Activated naive CD8-positive, alpha-beta T cell treated with anti-CD3 and anti-CD28 coated beads, Interleukin-2, amount 50 U/mL, for 16 hours (primary cell): ENCODE measurements at places on chromosomes 5 and 9.

DNA sequence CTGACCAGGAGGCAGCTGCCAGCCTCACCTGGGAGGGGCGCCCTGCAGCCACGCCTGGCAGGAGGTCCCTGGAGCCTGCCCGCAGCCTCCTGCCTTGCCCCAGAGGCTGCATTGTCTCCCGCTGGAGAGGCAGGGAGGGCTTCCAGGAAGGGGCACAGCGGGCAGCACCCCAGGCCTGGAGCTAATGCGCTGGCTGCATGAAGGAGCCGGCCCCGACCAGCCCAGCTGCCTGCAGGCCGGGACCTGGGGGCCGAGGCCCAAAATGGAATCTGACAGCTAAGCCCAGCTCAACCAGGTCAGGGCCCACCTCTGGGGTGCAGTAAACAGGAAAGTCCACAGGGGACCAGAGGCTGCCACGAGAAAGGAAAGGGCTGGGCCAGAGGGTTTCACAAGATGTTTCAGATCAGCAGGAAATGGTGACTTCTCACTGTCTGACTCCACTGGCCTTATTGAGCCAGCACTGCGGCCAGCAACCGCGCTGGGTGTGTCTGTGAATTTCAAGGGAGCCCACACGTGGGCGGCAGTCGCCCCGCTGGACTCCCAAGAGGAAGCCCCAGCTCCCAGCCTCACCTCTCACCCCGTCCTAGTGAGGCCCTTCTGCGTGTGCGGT, 18.6 kb upstream of the NOTCH1 start:
- DNase-seq, result no peak

DNA sequence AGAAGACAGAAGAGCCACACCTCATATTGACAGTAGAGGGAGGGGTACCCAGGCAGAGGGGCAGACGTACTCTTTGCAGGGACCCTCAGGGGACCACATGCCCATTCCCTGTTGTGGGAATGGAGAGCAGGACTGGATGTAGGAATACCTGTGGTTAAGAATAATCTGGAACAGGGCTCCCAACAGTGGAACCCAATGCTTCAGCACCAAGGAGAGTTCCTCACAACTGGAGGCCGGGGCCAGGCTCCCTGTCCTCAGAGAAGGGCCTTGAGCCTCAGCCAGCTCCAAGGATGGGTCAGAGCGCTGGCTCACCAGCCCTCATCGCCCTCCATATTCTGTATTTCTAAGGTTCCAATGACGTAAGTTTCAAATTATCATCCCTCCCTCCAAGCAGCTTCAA, 7.4 kb upstream of the SHC3 start:
- DNase-seq, result no peak

DNA sequence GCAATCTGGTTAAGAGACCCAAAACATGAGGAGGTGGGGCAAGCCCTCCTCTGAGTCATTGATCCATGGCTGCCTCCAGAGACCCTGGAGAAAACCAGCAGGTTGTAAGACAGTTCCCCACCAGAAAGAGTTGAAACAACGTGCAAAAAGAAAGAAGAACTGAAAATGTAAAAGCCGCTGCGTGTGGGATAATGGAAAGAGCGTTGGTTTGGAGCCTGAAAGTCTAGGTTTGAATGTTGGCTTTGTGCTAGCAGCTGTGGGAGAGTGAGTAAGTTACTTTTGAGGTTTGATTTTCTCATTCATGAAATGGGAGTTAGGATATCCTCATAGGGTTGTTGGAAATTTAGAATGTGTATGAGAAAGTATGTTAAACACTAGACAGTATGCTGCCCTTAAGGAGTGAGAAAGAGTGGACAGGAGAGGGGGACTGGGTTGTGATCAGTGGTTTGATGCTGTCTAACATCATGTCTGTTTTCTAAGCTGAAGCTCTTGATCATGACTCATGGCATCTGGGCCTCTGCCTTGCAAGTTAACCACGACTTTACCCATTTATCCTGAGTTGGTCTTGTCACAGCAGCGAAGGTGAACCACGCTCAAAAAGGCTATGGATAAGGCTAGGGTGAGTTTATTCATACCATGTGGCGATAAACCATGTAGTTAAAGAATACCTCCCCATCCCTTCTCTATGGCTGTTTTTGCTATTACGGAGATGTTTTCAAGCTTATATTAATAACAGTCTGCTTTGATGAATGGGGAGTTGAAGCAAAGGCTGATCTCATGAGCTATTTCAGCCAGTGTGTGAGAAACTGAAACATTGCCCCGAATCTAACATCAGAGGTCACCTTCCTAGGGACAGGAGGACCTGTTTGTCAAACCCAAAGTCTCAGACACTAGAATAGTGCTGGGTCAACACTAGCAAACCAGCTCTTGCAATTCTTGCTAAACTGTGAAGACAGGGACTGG, 41.3 kb downstream of the ZNF366 start:
- DNase-seq, result no peak

- no peak for DNase-seq
These were observed 22.4 kb downstream of the ZBTB43 start for GRCh38 chr9:126827227-126827626.

DNA sequence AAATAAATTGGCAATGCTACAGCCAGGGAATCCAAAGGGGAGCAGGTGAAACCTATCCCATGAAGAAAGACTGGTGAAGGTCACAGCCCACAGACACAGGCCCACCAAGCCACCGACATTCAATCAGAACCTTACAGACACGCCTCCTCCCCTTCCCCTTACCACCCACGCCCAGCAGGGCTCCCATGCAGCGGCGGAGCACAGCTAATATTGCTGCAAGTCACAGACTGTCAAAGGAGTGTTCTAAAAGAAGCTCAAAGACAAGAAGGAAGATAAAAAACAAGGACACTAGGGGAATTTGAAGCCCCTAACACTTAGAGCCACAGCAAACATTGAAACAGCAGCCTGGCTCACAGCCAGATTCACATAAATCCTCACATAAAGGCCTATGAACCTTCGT, 91.2 kb downstream of the MED10 start:
- no peak for DNase-seq

- no peak for DNase-seq
These were observed 37.4 kb downstream of the KIF2A start for GRCh38 chr5:62343428-62343827.

DNA sequence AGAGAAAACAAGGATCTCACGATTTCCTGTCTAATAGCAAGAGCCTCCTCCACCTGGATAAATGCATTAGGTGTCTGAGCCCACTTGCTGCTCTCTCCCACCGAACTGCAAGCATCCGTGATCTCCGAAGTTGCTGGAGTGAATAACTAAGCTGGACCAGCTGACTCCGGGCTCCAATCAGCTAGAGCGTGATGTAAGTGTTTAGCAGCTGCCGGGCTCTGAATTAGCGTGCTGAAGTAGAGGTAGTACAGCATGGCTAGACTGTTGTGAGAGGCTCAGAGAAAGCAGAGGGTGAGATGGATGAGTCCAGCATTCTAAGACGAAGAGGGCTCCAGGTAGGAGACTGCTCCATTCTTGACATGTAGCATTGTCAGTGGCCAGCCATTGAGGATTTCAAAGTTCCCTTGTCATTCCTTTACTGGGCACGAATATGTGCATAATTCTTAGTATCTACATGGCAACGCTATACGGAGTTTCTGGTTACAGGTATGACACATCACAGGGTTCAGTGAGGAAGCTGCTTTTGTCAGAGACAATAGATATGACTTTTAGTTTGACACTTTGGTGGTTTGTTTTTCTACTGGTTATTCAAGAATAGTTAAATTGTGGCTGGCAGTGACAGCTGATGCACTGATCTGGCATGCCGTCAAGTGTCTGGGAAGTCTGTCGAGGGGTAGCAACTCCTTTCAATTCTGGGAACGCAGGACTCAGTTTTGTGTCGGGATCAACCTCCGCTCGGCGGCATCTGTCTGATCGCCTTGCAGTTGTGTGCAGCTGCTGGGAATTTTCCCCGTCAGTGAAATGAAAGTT, 232.6 kb downstream of the MAST4 start:
- peak; percentile 6 for DNase-seq

DNA sequence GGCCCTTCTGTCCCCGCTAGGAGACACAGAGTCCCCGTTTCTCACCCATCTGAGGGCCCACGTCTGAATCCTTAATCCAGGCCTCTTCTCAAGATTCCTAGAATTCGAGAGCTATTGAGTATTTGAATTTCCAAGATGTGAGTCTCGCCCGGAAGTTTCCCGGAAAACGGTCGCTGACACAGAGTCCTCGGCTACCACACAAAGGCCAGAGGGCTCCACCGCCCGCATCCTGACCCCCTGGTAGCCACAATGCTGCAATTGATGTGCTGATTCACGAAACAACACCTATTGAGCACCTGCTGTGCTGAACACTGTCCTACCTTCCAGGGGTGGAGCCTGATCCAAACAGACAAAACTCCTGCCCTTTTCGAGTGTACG, 670 bp upstream of the FBP1 start:
- no peak for DNase-seq

DNA sequence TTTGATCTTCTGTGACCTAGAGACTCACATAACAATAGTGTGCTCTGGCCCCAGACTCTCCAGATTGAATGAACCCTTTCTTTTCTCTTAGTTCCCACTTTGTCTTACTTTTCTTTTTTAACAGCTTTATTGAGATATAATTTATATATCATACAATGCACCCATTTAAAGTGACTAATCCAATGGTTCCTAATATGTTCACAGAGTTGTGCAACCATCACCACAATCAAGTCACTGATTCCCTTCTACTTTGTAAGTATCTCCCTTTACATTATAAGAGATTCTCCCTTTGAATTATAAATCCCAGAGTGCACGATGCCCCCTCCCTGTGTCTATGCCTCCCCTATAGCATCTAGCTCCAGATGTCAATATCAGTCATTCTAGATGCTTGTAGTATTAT, 172.4 kb downstream of the HINT1 start:
- no peak for DNase-seq
